ENCODE measurements at places on chromosomes 3 and 15.

DNA sequence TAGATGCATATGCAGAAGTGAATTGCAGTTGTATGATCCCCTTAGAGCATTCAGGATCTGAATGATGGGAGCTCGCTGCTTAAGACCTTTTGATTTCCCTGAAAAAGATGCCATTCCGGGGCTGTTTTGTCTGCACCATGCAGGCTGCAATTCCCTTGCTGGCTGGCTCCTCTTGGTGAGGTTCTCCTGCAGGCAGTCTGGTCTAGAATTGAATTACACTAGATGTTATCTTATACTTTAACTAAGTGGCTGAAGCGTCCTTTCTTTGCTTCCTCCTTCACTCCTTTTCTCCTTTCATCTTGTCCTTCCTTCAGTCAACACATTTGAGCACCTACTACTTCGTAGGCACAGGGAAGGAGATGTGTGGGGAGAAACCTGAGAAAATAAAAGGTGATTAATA, 18.6 kb upstream of the MYZAP start:
- no peak for DNase-seq

GRCh38 chr15:74040109-74040850, 42.1 kb downstream of the GOLGA6A start:
- DNase-seq: no peak

GRCh38 chr3:160586679-160587078, 21.3 kb upstream of the KPNA4 start:
- no peak for DNase-seq

- no peak for DNase-seq
Observed at GRCh38 chr15:30859091-30859874, 44.4 kb upstream of the FAN1 start.

DNA sequence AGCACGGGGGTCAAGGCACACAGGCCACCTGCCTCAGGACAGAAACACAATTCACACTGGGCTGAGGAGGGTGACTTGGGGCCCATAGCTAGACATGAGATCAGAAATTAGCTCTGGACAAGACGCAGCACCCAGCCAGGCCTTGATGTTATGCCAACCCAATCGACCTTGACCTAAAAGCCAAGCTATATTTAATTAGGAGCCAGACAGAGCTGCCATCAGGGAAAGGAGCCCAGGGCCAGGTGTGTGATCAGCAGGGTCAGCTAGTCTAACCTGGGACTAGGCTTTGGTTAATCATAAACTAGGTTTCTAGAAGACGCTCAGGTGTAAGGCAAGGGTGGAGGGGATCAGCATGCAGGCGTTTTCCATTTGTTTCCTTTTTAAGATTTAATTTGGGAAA, 23.9 kb upstream of the SLC25A36 start:
- DNase-seq: no peak

DNA sequence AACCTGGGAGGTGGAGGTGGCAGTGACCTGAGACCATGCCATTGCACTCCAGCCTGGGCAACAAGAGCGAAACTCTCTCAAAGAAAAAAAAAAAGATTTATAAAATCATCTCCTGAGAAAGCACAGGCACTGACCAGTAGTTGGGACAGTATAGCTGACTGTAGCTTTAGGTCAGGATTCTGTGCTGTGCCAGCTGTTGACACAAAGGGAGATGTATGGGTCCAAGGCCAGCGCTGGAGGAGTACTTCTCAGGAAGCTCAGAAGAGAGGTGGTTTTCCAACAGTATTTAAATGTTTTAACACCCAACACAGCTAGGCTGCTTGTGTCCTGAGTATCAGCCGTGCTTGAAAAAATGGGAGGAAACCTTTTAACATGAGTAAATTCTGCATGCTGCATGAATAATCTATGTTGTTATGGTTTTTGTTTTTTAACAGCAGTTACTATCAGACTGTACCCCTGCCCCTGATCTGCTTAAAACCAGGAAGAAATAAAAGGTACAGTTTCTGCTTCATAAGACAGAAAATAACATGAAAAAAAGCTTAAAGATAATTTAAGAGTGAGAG, 6.5 kb downstream of the RAMAC start:
- no peak for DNase-seq
